Kidney epithelial cell (primary cell): ENCODE measurements at places on chromosomes 11 and 22. TPM values are rescaled to one million over a fixed set of nuclear protein-coding genes. Genes with fewer than 3 reads are reported as not detected.

Gene CEP164
- total RNA-seq = 27.5 and 28.8 TPM in 2 replicates

Gene TMEM132A
- 597 and 616 TPM in 2 replicates for total RNA-seq

Gene TEAD1
- 76.7 and 88.1 TPM in 2 replicates for total RNA-seq

Gene SMIM35
- not detected in 2 replicates for total RNA-seq

Gene P2RY2
- total RNA-seq = 4.2 and 4.5 TPM in 2 replicates

Gene SLC22A9
- not detected in 2 replicates for total RNA-seq

Gene MRGPRF
- total RNA-seq = 0.34 and 1.2 TPM in 2 replicates

Gene CLP1
- 17.7 and 20.7 TPM in 2 replicates for total RNA-seq

Gene MUC6
- under 0.01 TPM in 1 of 2 replicates, not detected in the other for total RNA-seq

Gene ROBO3
- 57.0 and 70.2 TPM in 2 replicates for total RNA-seq
